ENCODE measurements at places on chromosomes 2 and 18.

DNA sequence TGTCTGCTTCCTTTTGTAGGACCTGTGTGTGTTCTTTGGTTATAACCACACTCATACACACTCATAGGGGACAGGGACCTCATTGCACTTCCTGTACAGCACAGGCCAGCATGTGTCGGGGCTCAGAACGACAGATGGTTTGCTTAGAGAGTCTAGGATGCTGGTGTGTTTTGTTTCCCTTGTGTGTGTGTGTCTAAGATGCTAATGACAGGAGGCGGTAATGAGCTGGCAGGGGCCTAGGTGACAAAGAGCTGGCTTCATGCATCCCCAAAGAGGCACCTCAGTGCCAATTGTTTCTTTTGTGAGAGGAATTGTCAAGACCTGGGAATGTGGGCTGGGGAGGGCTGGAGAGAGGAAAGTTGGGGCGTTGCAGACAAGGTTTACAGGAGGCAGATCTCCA lies 66.6 kb downstream of the CELF4 start:
- DNase-seq = no peak

GRCh38 chr2:224657349-224657748 lies 58.8 kb downstream of the CCDC195 start:
- no peak for DNase-seq

DNA sequence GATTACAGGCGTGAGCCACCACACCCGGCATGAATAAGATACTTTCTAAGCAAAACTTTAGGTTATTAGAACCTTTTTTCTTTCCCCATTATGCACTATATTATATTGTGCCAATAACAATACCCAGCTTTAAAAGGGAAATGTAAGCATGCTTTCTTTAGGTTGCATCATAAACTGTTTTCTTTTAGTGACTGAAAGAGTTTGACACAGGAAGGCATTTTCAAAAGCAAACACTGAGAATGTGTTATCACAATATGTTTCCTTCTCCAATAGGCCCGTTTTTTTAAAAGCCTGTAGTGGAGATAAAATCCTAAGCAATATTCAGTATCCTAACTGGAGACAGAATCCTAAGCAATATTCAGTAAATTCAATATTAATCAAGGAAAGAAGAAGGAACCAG lies 16.7 kb upstream of the EPB41L5 start:
- DNase-seq = no peak

DNA sequence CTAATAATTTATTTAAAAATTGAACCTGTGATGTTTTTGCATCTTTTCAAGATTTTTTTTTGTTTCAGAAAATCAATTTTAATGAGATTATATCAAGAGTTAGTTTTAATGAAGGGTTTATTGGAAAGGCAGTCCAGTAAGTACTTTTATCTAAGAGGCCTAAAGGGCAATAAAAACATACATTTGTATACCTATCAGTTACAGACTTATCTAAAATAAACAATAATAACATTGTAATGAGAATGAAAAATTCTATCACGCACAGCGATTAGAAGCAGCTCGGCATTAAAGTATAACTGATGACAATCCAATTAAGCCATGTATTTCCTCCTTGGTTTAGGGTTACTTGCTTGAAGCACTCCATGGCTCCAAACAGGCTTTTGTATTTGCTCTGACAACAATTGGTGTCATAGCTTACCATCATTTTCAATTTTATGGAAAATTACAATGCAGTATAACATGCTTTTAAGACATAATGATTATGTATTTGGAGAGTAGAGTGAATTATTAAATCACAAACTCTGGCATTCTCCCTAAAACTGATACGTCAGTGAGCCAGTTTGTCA lies 629.4 kb downstream of the TSN start:
- DNase-seq = no peak

DNA sequence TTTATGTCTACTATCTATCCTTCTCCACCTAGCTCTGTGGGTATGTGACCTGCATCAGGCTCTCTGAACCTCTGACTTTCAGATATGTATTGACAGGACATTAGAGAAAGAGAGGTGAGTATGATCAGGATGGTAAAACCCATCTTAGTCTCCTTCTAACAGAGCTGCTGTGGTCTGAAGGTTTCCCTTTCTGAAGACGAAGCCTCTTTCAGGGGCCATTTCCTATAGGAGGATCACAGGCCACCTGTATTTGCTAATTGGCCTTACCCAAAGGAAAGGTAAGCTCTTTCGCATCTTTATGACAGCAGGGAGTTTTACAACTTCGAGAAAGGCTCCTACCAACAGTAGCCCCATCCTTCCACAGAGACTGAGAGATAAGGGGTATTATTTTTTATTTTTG lies 442.9 kb downstream of the KCNJ3 start:
- DNase-seq = no peak

Data from activated CD4-positive, alpha-beta T cell treated with anti-CD3 and anti-CD28 coated beads for 1 hour (primary cell).